Stimulated activated CD8-positive, alpha-beta memory T cell treated with anti-CD3 and anti-CD28 coated beads, Interleukin-7, amount 100 ng/mL, for 24 hours (primary cell): ENCODE measurements at places on chromosomes 5 and 9.

DNA sequence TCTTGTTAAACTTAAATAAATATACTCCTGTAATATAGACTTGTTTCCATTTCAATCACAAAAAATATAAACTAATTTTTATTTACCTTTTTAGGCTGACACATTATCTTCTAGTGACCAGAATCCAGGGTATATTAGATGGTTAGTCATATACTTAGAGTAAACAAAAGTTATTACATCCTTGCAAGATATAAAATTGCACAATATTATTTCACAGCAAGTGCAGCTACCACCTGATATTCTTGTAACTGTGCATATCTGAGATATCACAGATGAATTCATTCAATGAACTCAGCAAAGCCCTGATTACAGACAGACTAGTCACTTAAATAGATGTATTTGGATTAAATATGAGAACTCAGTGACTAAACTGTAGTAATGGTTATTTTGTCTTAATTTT is 25.6 kb upstream of the ARRDC3 start:
- DNase-seq = no peak

- DNase-seq = no peak
Observed at GRCh38 chr9:124468061-124468740, 17.9 kb downstream of the ADGRD2 start.

DNA sequence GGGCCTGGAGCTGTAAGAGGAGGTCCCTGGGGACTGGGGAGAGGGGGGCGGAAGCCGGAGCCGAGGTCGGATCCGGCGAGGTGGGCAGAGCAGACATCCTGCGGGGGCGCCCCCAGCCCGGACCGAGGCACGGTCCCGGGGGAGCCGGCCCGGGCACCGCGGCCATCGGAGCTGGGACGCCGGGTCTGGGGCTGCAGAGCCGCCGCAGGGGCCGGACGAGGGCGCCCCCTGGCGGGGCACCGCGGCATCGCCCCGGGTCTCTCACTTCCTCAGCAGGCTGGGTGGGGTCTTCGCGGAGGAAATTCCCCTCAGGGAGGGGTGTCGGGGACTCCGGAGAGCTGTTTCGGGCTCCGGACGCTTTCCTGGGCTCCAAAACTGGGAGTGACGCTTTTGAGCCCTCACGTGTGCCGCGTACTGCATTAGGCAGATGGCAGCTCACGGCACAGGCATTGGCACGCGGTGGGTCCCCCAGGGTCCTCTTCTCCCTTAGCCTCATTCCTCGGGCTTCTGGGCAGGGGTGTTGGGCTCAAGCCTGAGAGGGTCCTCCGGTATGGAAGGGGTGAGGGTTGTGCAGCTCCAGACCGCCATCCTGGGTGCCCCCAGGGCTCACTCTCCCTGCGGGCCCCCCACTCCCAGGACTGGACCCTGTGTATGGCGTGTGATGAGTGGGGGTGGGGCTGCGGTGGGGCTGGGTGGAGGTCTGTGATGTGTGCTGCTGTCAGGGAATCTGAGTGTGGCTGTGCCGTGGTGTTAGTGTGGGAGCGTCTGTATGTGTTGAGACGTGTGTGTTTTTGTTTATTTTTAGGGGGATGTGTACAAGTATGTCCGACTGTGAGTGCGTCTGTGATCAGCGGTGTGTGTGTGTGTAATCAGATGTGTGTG is 29.6 kb downstream of the LHX2 start:
- no peak for DNase-seq

- no peak for DNase-seq
Observed at GRCh38 chr5:180785121-180785781, 17.4 kb downstream of the MGAT1 start.

GRCh38 chr5:643351-643801 is 31.2 kb downstream of the CEP72 start:
- DNase-seq = no peak

- DNase-seq = no peak
Observed at GRCh38 chr9:69325409-69326212, 596 bp downstream of the ENTREP1 start.

GRCh38 chr9:99112750-99113413 is 8.0 kb downstream of the TGFBR1 start:
- no peak for DNase-seq

DNA sequence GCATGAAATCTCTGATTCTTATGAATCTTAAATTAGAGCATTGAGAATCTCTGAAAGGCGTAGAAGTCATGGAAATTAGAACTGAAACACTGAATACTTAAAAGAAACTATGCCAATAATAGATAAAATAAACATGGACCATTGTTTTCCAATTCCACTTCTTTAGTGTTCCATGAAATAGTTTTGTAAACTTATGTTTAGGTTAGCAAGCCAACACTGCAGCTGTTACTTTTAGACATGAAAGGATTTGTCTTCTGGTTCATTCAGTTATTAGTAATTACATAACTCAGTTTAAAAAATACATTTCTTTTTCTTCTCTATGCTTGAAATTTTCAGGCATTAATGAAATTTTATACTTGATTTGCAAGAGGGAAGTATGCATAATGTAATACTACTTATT is 733.4 kb upstream of the NUDT12 start:
- DNase-seq = no peak

DNA sequence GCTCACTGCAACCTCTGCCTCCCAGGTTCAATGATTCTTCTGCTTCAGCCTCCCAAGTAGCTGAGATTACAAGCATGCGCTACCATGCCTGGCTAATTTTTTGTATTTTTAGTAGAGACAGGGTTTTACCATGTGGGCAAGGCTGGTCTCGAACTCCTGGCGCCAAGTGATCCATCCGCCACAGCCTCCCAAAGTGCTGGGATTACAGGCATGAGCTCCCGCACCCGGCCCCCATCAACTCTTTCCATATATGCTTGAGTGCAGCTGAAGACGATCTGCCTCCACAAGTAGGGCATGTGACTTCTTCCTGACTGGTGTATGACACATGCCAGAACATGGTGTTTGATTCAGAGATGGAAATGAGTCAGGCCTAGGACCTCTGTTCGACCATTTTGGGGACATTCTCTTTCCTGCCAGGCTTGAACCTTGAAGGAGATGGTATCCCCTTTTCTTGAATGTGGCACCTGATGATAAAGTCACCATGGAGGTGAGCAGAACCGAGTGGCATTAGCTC is 7.5 kb upstream of the CNOT6 start:
- no peak for DNase-seq

DNA sequence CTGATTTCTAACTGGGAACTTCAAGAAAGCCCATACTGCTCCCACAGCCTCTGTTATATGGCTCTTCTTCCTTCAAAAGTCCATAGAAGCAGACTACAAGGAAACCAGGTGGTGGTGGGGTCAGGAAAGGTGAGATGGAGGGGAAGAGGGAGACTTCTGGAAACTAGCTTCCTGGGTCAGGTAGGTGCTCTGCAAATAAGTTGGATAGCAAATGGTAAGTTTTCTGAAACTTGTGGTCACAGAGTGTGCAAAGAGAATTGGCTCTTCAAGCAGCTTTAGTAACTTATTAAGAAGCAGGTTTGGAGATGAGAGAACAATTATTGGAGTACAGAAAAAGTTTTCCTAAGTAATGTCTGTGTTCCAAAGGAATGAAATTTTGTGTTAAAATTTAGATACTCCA is 316.9 kb downstream of the ADGRV1 start:
- DNase-seq = no peak

GRCh38 chr9:126424511-126424910 is 97.9 kb downstream of the MVB12B start:
- no peak for DNase-seq
